T47D (cell line): ENCODE measurements at places on chromosomes 1 and 21.

DNA sequence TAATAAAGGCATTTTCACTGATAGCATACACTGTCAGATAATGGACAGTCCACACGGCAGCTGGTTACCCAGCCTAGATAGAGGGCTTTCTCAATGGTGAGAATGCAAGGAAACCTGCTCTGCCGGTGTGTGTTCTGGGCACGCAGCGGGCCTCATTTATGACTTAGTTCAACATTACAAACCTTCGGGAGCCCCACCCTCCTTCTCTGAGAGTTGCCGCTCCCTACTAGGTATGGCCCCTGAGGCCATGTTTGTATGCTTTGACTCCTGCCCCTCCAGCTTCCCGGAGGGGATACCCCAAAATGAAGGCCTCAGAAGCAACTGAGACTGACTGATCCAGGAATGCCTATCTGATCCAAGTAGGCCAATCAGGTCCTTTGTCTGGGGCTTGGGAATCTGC lies 17.2 kb upstream of the FABP3 start:
- peak; percentile 85 for DNase-seq

GRCh38 chr1:211267204-211267857 lies 8.2 kb downstream of the RCOR3 start:
- DNase-seq, result no peak

- no peak for DNase-seq
Measured at GRCh38 chr21:39525129-39525528, 73.4 kb downstream of the SH3BGR start.

GRCh38 chr1:225950905-225951497 lies 10.0 kb upstream of the LEFTY2 start:
- no peak for DNase-seq

- no peak for DNase-seq
Measured at GRCh38 chr1:184366997-184367396, 19.8 kb upstream of the C1orf21 start.

- DNase-seq, result no peak
Measured at GRCh38 chr21:46442938-46443337, 15.8 kb upstream of the DIP2A start.

DNA sequence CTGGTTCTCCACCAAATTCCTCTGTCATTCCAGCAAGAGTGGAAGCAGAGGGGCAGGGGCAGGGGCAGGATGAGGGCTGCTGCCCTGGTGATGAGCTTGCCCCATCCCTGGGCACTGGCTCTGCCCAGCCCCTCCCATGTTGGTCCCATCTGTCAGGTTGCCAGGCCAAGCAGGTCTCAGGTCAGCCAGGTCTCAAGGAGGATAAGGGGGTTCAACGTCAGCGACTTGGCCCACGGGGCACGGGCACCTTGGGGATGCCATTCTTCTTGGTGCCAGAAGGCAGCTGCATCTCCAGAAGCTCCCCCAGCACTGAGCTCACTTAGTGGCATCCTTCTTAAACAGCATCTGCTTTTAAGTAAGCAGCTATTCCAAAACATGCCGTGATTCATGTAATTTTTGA lies 133.1 kb downstream of the AJAP1 start:
- no peak for DNase-seq

DNA sequence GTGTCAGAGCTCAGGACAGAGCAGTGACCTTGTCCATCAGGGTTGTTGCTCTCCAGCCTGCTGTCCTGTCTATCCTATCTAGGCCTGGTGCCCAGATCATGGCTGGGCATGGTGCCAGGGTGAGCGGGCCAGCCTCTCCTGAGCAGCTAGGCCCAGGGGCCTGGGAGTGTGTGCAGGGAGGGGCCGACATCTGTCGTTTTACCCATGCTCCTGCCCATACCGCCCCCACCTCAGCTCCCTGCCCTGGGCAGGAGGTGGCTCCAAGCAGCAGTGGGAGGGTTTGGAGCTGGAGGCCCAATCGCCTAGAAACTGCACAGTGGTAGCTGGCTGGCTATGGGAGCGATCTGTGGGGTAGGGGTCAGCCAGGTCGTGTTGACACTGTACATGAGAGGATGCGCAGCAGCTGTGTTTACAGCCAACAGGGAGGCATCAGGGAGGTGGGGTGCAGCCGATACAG lies 6.5 kb downstream of the INSRR start:
- no peak for DNase-seq

GRCh38 chr1:54708385-54708784 lies 7.3 kb upstream of the TTC4 start:
- DNase-seq, result no peak

DNA sequence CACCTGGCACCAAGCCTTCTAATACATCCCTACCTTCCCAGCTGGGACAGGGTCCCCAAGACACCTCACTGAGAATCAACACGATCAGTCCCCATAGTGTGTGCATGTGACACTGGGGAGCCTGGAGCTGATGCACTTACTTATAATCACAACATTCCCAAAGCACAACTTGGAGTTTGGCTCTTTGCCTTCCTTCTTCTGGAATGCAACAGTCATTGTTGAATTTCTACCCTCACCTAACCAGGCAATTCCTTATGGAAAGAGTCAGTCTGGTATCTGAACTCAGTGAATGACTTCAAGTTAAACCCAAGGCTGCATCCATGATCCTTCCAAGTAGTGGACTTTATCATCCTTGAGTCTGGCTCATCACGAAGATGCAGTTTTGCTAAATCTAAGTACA lies 86.1 kb downstream of the DSCAM start:
- no peak for DNase-seq

GRCh38 chr1:183087001-183087400 lies 63.8 kb downstream of the LAMC1 start:
- DNase-seq, result no peak
